ENCODE measurements at places on chromosomes 2 and 18.

DNA sequence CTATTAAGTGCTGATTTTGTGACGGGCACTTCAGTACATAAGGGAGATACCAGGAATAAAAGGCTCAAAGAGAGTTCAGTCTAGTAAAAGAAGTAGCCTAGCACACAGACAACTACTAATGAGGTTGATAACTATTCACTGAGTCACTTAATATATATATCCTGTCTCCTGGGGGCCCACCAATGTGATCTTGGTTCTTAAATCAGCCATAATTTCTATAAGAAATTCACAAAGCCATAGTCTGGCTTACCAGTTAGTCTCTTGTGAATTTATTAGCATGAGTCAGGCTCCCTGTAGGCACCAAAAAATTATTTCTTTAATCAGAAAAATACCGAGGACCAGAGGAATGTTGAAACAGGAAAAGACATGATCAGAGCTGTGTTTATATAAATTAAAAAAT is 10.4 kb downstream of the KCNE4 start:
- DNase-seq, result no peak

- no peak for DNase-seq
Measured at GRCh38 chr2:75480971-75481836, 79.5 kb downstream of the EVA1A start.

DNA sequence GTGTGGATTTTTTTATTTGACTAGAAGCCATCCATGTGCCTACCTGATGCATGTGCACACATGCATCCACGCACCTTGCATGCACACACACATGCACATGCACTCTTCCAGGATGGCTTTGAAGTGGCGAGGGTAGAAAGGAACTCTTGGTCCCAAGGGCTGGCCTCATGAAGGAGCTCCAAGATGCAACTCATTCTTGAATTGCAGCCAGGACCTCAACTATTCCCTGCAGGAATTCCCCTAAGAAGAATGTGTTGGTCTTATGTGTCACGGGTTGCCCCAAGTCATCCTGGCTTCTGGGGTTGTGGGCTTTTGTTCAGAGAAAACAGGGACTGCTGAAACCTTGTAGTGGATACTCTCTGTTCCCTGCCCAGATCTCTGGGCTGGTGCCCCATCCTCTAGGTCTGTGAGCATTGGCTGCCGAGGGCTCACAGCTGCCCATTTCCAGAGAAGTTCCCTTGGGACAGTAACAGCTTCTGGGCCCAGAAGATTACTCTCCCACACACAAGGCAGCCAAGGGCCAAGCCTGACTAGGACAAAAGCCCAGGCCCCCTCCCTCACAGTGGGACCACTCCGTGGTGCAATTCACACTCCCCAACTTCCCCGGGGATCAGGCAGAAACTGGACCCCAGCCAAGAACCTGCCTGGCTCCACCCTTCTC is 137.6 kb downstream of the COPS8 start:
- no peak for DNase-seq

- no peak for DNase-seq
Measured at GRCh38 chr18:74402806-74403433, 54.2 kb downstream of the DIPK1C start.

DNA sequence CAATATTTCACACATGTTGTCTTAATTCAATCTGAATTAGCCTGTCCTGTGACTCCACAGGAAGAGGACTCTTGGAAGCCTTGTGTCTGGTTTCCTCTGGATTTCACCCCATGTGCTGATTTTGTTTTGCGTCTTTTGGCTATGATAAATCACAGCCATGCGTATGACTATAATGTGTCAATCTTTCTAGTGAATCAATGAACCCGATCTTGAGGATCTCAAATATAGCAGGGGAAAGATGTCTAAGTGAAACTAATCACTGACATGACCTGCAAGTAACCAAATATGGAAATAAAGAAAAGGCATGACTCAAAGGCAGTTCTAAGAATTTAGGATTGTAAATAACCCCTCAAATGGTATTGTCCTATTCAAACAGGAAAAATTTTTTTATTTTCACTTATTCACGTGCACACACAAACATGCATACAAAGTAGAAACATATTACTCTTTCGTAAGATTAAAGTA is 8.2 kb downstream of the WDFY1 start:
- no peak for DNase-seq

- DNase-seq, result no peak
Measured at GRCh38 chr2:28613186-28613585, 117.3 kb downstream of the PLB1 start.

DNA sequence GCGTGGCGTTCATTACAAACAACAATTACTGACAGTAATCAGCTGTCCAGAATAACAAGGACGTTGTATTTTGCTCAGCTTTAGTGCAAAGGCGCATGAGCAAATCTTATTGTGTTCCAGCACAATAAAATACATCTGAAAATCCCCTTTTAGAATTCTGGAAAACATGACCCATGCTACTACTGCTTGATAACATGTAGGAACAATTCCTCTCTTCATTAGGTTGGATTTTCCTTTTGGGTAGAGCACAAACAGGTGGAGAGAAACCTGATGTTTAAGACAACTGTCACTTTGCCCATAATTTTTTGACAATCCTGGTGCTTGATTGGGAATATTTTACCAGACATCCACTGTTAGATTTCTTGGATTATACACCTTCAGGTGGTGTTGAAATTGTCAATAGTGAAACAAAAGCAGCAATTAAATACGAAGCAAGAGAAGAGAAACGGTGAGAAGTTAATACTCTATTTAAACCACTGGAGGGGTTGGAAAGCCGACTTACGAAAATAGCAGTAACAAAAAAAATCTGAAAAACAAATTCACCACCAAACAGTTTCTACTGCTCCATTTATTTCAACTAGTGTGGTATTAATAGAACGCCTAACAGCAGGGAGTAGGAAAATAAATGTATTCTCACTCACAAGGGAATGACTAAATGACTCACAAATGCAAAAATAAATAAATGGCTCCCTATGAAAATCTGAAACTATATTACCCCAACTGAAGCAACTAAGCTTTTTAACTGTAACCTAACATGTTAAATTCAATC is 102.7 kb downstream of the CPO start:
- no peak for DNase-seq

GRCh38 chr2:85698184-85698879 is 4.2 kb downstream of the GNLY start:
- DNase-seq, result no peak

GRCh38 chr2:75361486-75361885 is 162.2 kb upstream of the TACR1 start:
- no peak for DNase-seq

DNA sequence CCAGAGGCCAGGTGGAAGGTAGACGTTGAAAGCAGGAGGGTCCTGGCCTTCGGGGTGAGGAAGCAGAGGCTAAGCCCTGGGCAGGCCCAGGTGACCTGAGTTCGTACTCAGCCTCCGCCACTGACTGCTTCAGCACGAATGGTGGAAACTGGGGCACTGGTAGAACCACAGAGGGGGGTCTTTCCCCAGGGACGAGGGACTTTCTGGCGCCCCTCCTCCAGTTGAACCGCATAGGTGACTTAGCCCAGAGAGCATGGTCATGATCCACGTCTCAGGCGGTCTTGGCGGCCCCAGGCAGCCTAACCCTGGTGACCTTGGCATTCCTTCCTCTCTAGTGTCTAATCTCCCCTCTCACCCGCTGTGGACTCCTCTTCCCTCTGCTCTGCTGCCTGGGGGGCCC is 30.2 kb downstream of the INHBB start:
- DNase-seq, result no peak

DNA sequence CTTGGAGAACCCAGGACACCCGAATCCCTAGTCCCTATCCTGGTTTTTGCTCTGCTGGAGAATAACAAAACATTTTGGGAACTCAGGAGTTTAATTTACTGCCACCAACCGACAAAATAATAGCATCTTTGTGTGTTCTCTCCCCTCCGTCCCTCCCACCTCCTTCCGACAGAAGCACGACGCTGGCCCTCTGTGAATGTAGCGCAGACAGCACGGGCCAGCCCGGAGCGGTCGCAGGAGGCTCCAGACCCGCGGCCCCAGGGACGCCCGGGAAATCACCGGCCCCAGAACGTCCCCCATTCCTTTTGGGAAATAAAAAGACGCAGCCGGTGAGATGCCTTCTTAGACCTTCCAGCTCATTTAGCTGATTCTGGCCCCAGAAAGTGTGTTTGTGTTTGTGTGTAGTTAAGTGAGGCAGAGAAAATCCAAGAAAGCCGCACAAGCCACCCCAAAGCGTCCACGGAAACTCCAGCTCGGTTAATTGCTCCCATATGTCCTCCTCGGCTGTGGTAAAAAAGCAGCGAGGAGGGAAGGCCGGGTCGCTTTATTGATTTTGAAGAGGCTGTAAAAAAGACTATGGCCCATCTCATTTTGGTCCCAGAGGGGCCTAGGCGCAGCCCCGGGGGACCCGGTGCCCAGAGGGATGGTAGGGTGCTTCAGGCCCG is 577 bp upstream of the TANC1 start:
- DNase-seq, result no peak

DNA sequence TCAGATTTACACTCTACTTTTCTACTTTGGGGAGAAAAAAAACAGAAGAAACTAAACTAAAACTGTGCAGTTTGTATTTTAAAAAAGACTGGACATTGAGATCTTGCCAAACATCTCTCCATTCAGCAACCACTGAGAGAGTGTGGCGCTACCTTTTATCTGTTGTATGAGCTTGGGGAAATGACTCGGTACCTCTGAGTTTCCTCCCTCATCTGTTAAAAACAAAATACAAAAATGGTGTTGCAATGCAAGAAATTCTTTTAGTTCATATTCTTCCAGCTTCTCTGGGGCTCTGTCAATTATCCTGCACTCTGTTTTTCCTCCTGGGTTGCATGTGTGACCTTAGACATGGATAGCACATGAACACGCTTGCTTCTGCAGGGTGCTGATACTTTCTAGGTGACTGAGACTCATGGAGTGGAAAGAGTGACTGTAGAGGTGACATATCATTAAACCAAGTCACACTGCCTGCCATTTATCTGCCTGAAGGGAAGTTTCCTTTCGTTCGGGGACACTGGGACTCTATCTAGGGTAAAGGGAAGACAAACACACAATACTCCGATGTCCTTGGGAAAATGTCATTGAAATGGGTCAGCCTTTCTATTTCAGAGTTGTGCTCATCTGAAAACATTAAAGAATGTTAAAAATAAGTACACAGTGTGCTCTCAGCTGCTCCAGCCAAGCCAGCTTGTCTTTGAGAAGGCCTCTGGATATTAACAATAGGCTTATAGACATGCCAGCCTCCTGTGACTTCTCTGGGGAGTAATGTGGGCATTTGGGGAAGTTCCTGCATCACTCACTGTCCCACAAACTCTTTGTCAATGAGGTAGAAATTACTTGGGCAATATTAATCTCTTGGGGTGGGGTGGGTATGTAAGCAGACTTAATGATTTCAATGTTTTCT is 91.4 kb downstream of the TRIB2 start:
- DNase-seq, result no peak

GRCh38 chr18:363301-364085 is 95.6 kb upstream of the THOC1 start:
- no peak for DNase-seq

DNA sequence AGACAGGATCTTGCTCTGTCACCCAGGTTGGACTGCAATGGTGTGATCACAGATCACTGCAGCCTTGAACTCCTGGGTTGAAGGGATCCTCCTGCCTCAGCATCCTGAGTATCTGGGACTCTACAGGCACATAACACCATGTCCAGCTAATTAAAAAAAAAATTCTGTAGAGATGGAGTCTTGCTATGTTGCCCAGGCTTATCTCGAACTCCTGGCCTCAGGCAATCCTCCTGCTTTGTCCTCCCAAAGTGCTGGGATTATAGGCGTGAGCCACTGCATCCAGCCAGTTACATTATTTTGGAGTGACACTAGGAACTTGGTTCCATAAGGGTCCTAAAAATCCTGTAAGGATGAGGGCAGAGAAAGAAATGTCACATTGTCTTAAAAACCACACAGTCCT is 89.1 kb upstream of the ZFP36L2 start:
- DNase-seq, result no peak

GRCh38 chr2:193808877-193809276 is 1614.1 kb upstream of the TMEFF2 start:
- DNase-seq, result no peak

DNA sequence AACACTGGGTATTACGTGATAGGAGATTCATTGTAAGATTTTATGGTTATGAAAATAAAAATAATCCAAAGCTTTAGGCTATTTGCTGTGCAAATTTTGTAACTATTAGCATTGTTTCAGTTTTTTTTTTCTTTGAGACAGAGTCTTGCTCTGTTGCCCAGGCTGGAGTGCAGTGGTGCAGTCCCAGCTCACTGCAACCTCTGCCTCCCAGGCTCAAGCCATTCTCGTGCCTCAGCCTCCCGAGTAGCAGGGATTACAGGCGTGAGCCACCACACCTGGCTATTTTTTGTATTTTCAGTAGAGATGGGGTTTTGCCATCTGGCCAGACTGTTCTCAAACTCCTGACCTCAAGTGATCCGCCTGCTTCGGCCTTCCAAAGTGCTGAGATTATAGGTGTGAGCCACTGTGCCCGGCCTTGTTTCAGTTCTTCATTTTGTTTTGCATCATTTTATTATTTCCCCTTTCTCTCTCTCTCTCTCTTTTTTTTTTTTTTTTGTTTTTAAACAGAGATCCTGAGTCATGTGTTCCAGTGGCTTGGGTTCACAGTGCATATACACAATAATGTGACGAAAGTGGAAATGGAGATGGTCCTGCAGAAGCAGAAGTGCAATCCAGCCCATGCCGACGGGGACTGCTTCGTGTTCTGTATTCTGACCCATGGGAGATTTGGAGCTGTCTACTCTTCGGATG is 25.8 kb downstream of the CASP10 start:
- no peak for DNase-seq

DNA sequence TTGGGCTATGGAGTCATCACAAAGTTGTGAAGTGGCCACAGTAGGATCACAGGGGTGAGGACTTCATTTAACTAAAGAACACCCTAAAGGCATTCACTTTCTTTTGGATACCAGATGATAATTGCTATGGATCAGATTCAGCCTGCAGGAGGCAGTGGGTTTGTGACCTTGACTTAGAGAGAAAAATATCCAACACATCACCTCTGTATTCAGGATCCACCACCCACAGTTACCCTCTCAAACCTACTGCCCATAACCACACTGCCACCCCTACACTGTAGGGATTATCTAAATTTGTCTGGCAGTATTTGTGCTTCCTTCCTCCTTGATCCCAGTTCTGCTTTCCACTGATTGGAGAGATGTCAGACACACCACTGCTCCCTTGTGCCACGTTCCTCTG is 269.4 kb downstream of the MYCN start:
- no peak for DNase-seq

DNA sequence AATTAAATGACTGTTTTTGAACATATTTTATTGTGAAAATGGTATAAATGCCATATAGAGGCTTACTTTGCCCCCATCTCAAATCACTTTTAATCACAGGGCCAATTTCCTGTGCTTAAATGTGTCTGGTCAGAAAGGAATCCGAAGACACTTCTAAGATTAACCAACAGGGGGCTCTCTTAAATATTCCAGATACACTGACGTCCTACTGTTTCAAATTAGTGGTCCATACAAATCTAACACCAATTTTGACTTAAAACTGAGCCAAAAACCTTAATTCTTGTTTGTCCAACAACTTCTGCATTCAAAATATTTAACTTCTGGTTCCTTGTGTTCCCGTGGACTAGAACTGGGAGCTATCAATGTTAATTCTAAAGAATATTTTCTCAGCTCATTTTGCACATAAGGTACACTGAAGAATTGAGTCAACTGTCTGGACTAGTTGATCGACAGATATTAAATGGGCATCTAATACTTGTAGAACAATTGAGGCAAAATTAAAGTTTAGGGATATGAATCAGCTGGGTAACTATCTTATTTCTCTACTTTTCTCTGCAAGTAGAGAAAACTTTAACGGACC is 557.5 kb downstream of the ARHGAP15 start:
- DNase-seq, result no peak
